ENCODE measurements at places on chromosomes 2 and 18. TPM values are rescaled to one million over a fixed set of nuclear protein-coding genes. Genes with fewer than 3 reads are reported as not detected.

GRCh38 chr2:131063501-131064283 lies 29.6 kb downstream of the FAM168B start:
- H3K36me3 ChIP-seq = peaks cover 9% of the 10 kb centered on the region
- DNase-seq = no peak
- H3K27ac ChIP-seq = no peak overlapping the region
- H3K4me3 ChIP-seq = no peak overlapping the region

DNA sequence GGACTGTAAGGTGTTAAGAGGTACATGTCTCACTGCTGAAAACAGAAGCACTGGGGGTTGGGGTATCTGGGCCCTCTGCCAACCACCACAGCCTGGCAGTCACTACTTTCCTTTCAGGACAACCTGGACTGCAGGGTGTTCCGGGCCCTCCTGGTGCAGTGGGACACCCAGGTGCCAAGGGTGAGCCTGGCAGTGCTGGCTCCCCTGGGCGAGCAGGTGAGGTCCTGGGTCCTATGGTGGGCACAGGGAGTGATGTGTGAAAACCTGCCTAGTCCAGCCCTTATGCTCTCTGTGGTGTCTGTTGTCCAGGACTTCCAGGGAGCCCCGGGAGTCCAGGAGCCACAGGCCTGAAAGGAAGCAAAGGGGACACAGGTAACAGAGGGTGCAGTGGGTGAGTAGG lies 40.0 kb downstream of the MARCO start:
- no peak overlapping the region for H3K4me3 ChIP-seq
- no peaks in the 10 kb centered on the region for H3K36me3 ChIP-seq
- H3K27me3 ChIP-seq = peaks cover 11% of the 10 kb centered on the region
- no peaks in the 10 kb centered on the region for H3K4me1 ChIP-seq

DNA sequence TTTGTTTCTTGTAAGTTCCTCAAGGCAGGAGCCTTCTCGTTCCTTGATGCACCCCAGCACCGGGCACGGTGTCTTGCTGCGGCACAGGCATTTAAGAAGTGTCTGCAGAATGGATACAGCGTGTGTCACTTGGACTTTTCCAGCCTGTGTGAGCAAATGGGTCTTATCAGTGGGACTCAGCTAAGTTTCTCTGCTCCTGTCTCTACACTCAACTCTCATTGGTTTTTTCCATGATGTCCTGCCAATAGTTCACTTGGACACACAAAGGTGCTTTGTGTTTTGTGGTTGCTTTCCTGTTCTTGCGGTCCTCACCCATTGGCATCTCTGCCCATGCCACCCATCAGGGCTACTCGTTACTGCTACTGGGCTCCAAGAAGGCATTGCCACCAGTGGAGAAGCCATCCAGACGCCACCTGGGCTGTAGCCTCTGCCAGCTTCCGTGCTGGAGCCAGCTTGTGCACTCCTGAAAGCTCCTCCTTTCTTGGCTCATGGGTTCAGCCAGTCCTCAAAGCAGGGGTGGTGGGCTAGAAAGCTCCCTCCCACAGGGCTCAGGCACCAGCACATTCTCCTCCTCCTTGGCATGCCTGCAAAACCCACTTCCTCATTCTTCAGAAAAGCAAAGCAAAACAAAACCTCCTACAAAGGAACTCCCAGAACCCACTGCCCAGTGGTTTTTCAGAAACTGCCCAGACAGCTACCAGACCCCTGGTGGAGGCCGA lies 41.4 kb downstream of the IL1R2 start:
- no peak overlapping the region for H3K4me3 ChIP-seq
- DNase-seq = no peak
- H3K27me3 ChIP-seq = no peaks in the 10 kb centered on the region
- no peak overlapping the region for H3K27ac ChIP-seq

ACSL3 gene
- 85.2 TPM for total RNA-seq

- no peak for DNase-seq
- no peaks in the 10 kb centered on the region for H3K4me1 ChIP-seq
- H3K36me3 ChIP-seq = no peaks in the 10 kb centered on the region
- H3K4me3 ChIP-seq = no peak overlapping the region
Observed at GRCh38 chr2:33213244-33213643, 263.2 kb upstream of the RASGRP3 start.

GRCh38 chr2:2597712-2598111 lies 266.6 kb upstream of the MYT1L start:
- no peak overlapping the region for H3K4me3 ChIP-seq
- no peaks in the 10 kb centered on the region for H3K36me3 ChIP-seq
- DNase-seq = no peak
- H3K4me1 ChIP-seq = no peaks in the 10 kb centered on the region
- H3K27me3 ChIP-seq = peaks cover 2% of the 10 kb centered on the region

GRCh38 chr2:150585221-150585971 lies 97.9 kb upstream of the RND3 start:
- no peak for DNase-seq
- no peaks in the 10 kb centered on the region for H3K4me1 ChIP-seq
- no peaks in the 10 kb centered on the region for H3K36me3 ChIP-seq
- no peaks in the 10 kb centered on the region for H3K27me3 ChIP-seq

APOB gene
- total RNA-seq = 1.2 TPM

DNA sequence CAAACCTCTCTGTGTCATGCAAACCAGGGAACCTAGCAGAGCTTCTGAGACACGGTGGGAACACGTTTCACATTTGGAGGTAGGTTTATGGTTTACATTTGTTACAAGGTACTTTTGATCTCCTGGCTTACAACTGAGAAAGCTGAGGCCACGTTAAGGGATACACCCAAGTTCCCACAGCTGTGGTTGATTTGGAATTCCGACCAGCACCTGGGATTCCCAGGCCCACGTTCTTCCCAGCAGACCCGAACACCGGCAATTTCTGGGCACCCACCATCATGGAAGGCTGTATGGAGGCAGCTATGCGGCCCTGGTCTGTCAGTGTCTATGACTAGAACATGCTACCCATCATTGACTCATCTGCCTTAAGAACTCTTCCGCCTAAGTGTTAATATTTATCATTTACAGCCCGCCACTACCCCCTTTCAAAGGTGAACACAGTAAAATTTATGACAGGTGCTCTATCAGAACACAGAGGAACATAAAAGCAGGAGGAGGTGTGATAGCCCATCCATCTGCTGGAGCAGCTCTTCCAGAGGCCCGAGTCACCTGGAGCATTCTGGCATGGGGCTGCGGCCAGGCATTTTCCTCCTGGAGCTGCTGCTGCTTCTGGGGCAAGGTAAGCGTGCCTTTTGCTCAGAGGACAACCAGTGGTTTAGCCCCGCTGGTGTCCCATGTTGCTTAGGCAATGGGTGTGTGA lies at the start of gene PLB1:
Gene PLB1, plus strand, starts transcription at position 510 of the 700 bp plus-strand sequence. Its CDS starts 55 bp downstream, at position 565.
- H3K4me1 ChIP-seq = no peaks in the 10 kb centered on the region
- H3K4me3 ChIP-seq = no peak within 1 kb of the TSS
- H3K36me3 ChIP-seq = no peaks in the 10 kb centered on the region
- no peaks in the 10 kb centered on the region for H3K27me3 ChIP-seq

NT5C1B gene
- total RNA-seq = not detected

DNA sequence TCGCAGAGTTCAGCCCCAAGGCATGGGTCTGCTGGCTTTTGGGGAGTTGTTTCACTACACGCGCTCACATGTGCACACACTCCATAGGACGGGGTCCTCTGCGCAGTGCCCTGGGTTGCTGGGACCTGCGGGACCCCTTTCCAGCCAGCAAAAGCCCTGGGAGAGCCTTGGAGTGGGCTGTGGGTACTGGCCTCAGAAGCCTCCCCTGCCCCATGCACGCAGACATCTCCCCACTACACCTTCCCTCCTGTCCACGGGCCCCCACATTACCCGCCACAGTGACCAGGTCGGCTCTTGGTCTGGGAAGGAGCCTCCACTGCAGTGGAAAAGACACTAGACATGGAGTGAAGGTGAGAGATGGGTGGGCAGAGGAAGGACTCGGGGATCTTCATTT lies 48.5 kb downstream of the FAM168B start:
- H3K27ac ChIP-seq = no peak overlapping the region
- peaks cover 3% of the 10 kb centered on the region for H3K36me3 ChIP-seq
- H3K4me3 ChIP-seq = no peak overlapping the region

RND3 gene
- 45.3 TPM for total RNA-seq

GRCh38 chr18:43122955-43123354 lies 7.5 kb upstream of the RIT2 start:
- no peaks in the 10 kb centered on the region for H3K27me3 ChIP-seq
- DNase-seq = no peak
- no peaks in the 10 kb centered on the region for H3K36me3 ChIP-seq
- H3K27ac ChIP-seq = no peak overlapping the region
- no peak overlapping the region for H3K4me3 ChIP-seq

DNA sequence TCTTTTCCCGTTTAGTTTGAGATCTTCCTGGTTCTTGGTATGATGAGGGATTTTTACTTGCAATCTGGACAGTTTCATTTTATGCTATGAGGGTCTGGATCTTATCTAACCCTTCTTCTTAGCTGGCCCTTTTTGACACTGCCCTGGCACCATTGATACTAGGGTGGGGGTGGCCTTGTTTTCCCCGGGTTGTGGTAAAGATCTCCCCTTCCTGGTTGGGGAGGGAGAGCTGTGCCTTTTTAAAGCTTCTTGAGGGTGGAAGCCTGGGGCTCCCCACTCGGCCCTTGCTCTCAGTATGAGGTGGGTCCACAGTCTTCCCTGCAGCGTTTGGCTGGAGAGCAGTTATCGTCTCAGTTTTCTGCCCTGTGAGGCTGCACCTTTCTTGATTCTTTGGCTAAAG lies 66.1 kb downstream of the ASB1 start:
- no peaks in the 10 kb centered on the region for H3K27me3 ChIP-seq
- H3K4me3 ChIP-seq = no peak overlapping the region
- no peak for DNase-seq
- H3K4me1 ChIP-seq = no peaks in the 10 kb centered on the region

GRCh38 chr2:151204756-151205155 lies 56.9 kb downstream of the RBM43 start:
- no peaks in the 10 kb centered on the region for H3K4me1 ChIP-seq
- no peaks in the 10 kb centered on the region for H3K36me3 ChIP-seq
- H3K4me3 ChIP-seq = no peak overlapping the region
- DNase-seq = no peak
- H3K27ac ChIP-seq = no peak overlapping the region

- H3K27me3 ChIP-seq = no peaks in the 10 kb centered on the region
- H3K27ac ChIP-seq = no peak overlapping the region
- H3K4me3 ChIP-seq = no peak overlapping the region
- H3K36me3 ChIP-seq = no peaks in the 10 kb centered on the region
- no peak for DNase-seq
Observed at GRCh38 chr18:24875777-24876176, 415.3 kb downstream of the HRH4 start.

DNA sequence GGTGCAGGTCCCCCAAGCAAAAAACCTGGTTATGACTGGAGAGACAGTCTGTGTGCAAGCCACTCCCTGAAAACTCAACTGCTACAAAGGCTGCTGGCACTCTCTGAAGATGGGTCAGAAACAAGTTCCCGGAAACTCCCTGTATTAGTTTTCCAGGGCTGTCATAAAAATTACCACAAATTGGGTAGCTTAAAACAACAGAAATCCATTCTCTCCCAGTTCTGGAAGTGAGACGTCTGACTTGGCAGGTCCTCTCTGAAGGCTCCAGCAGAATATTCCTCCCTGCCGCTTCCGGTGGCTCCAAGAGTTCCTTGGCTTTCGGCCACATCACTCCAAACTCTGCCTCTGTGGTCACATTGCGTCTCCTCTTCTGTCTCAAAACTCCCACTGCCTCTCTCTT lies 30.1 kb upstream of the SERPINE2 start:
- H3K27me3 ChIP-seq = no peaks in the 10 kb centered on the region
- no peak for DNase-seq
- H3K36me3 ChIP-seq = no peaks in the 10 kb centered on the region
- H3K4me3 ChIP-seq = no peak overlapping the region
- H3K4me1 ChIP-seq = no peaks in the 10 kb centered on the region

- H3K4me1 ChIP-seq = no peaks in the 10 kb centered on the region
- no peak overlapping the region for H3K4me3 ChIP-seq
- no peaks in the 10 kb centered on the region for H3K36me3 ChIP-seq
- no peak overlapping the region for H3K27ac ChIP-seq
- no peaks in the 10 kb centered on the region for H3K27me3 ChIP-seq
- no peak for DNase-seq
Observed at GRCh38 chr2:235413064-235413463, 80.8 kb upstream of the AGAP1 start.

DNA sequence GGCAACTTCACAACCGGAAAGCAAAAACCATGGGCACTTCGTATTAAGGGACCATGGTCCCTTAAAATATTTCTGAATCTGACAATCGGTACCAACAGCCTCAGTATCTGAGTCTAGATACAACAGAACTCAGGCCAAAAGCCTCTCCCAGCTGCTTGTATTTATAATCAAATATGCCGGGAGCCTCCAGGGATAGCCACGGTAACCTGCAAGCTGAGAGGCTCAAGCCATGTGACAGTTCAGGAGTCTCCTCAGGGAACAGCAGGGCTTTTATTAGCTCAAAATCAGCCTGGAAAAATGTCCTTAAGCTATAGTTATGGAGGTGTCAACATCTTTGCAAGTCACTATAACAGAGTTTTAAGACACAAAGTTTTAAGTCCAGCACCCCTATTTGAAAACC lies 352.8 kb upstream of the GYPC start:
- no peak overlapping the region for H3K27ac ChIP-seq
- no peak overlapping the region for H3K4me3 ChIP-seq
- no peak for DNase-seq
- no peaks in the 10 kb centered on the region for H3K4me1 ChIP-seq
